ENCODE measurements at places on chromosomes 2 and 18. TPM values are rescaled to one million over a fixed set of nuclear protein-coding genes. Genes with fewer than 3 reads are reported as not detected.

- DNase-seq, result no peak
Measured at GRCh38 chr2:113257516-113258264, 21.0 kb downstream of the PAX8 start.

Gene MSTN
- 0.41 TPM for total RNA-seq

Gene TRIB2
- 43.2 TPM for total RNA-seq

- no peak for DNase-seq
Measured at GRCh38 chr2:17646081-17646554, 105.6 kb downstream of the VSNL1 start.

- peak; percentile 80 for DNase-seq
Measured at GRCh38 chr2:23452853-23453420, 68.0 kb downstream of the KLHL29 start.

DNA sequence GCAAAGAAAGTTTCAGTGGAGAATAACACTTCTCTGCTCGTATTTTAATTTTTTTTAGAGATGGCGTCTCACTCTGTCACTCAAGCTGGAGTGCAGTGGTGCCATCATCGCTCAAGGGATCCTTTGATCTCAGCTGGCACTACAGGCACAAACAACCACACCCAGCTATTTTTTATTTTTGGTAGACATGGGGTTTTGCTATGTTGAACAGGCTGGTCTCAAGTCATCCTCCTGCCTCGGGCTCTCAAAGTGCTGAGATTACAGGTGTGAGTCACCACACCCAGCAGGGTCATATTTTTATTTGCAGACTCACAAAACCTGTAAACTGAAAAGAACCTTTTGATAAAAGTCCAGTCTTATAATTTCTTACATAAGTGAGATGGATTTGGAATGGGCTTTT is 2.6 kb downstream of the TRAK2 start:
- DNase-seq, result no peak

- DNase-seq, result no peak
Measured at GRCh38 chr2:134712736-134713135, 6.1 kb downstream of the TMEM163 start.

DNA sequence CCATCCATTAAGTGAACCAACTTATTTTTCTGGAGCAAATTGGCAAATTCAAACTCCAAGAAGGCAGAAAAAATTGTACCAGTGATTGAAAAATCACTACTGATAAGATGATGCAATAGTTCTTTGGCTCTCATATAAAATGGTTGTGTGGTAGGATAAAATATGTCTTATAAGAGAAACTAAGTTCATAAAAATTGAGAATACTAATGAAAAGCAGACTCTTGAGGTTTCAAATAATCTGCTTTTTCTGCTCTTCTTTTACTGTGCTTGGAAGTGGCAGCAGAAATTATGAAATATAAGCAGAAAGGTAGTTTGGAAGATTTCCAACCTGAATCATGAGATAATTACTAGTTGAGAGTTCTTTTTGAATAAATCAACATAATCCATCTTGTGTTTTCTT is 61.9 kb downstream of the PPP1R1C start:
- no peak for DNase-seq

Gene TMEM17
- 1.7 TPM for total RNA-seq

Gene GAL3ST2
- total RNA-seq, result not detected

DNA sequence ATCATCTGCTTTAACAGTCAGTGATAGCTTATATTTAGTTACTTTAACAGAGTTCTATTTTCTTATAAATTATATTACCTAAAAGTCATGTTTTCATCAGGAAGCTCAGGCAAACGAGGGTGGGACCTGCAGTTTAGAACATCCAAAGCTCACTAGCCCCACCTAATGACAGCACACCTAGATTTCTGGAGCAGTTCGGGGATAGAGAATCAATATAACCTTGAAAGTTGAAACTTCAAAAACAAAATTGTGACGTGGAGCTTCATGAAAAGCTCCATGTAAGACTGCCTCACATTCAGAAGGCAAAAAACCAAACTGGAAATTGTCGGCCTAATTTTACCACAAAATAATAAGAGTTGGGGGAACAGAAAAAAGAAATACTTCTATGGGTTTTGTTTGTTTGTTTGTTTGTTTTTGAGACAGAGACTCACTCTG is 185.9 kb upstream of the CCDC150 start:
- DNase-seq, result no peak

GRCh38 chr2:9741110-9741509 is 102.2 kb upstream of the TAF1B start:
- DNase-seq, result no peak

Gene B4GALT6
- total RNA-seq, result 7.8 TPM

Gene INO80B
- 41.8 TPM for total RNA-seq

Gene WNT10A
- total RNA-seq, result not detected

GRCh38 chr2:230793572-230794359 is 71.0 kb upstream of the ITM2C start:
- DNase-seq, result peak; percentile 92

Gene NYAP2
- not detected for total RNA-seq

DNA sequence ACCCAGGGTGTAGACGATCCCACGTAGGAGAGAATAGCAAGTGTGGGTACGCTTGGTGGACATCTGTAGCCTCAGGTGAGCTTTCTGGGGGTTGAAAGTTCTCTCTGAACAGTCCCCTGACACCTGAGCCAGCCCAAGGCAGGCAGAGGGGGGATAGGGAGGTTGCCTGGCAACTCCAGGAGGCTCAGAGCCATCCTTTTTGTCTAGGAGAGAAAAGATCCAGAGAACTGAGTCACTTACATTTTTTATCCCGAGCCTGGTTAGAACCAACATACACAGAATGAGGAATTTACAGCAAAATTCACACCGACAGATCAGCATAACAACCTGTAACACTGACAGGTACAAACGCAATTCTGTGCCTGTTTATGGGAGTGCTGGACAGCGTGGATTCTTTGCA is 113.2 kb downstream of the SH3BP4 start:
- no peak for DNase-seq

- DNase-seq, result no peak
Measured at GRCh38 chr2:105827351-105828096, 82.8 kb downstream of the NCK2 start.

DNA sequence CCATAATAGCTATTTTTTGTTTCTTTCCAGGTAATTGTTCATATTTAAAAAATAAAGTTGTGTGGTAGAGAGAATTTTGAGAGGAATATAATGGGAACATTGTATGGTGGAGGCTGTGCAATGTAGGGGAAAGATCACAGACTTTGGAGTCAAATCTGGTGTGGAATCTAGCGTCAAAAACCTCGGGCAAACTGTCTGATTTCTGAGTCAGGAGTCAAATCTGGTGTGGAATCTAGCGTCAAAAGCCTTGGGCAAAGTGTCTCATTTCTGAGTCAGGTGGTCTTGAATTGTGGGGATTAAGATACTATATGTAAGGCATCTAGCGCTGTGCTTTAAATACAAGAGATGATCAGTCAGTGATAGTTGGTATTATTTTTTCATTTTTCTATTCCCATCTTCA is 5.1 kb downstream of the PTPN4 start:
- no peak for DNase-seq

DNA sequence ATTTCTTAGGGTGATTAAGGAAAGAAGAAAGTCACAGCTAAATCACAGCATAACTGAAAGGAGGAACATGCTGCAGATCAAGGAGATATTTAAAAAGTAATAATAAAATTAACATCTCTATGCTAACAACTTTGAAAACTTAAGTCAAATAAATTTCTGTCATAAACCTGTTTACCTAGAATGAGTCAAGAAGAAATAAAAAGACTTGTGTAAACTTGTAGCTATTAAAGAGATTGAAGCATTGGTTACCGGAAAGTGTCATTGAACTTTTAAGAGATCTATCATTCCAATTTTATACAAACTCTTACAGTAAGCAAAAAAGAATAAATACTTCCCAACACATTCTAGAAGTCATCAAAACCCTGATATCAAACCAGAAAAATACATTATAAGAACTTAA is 520.1 kb upstream of the SYT4 start:
- no peak for DNase-seq

DNA sequence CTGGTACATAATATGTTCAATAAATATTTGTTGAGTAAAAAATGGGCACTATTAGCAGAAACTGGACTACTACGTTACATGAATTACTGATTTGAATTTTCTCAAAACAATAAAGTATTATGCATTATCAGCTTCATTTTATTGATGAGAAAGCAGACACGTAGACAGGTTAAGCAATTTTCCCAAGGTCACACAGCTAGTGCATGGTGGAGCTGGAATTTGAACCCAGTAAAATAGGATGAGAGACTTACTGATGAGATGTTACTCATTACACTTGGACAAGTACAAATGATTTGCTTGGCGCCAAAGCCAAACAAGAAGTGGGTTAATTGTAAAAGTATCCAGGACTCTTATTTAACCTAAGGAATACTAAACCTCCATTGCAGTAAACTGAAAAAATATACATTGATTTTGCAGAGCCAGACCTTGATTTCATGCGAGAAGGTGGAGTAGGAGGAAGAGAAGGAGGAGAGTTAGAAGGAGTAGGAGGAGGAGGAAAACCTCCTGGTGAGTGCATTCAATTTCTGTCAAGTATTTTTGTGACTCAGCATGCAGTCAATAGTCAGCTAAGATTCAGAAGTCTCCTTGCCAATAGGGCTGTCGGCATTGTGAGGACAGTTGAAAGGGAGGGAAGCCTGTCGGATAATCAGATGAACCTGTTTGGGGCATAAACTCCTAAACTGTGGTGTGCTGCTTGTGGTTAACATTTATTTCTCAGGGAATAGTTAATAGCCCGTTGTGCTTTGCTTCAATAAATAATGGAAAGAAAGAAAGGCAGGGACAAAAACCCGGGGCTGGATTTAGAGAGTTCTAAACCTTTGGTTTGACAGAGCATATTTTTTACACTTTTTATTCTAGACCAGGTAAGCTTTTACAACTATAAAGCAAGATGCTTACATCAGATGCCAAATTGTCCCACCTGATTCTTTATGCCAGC is 77.0 kb upstream of the TACR1 start:
- DNase-seq, result no peak

Gene STK17B
- total RNA-seq, result 9.0 TPM

- no peak for DNase-seq
Measured at GRCh38 chr18:36624451-36625167, 204.2 kb downstream of the TPGS2 start.

Gene LDAH
- total RNA-seq, result 7.6 TPM

DNA sequence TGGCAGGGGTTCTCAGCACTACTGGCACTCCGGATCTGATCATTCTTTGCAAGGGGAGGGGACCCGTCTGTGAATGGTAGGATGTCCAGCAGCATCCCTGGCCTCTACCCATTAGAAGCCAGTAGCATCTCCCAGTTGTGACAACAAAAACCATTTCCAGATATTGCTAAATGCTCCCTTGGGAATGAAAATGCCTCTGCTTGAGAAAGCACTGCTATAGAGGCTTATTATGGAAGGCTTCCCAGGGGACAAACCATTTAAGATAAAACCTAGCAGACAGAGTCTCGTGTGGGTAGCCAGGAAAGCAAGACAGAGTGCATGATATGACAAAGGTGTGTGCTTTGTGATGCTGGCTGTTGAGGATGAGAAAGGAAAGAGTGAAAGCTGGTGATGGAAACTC is 273.7 kb downstream of the TMX3 start:
- no peak for DNase-seq

DNA sequence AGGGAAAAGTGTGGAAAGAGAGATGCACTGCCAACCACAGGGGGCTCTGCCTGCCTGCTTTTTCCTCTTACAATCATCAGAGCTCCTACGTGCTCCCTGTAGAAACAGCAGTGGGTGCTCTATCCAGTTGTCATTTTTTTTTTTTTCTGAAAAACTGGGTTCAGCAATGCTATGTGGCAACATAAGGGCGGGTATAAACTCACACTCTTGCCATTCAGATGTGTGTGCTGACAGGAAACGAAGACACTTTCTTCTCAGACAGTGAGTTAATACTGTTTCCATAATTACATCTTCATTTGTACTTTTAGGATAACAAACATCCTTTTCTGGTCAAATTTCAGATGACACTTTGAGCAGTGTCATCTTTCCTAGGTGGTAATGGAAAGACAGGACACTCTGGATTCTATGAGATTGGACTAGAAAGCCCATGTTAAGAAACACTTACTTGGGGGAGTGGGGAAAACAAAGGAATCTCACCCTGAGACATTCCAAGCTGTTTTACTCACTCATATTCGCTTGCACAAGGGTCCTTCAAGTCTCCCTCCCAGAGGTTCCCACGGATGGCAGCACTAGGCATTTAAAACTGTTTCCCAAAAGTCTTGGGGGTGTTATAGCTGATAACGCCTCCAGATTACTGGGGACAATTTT is 41.3 kb downstream of the CCDC93 start:
- no peak for DNase-seq

DNA sequence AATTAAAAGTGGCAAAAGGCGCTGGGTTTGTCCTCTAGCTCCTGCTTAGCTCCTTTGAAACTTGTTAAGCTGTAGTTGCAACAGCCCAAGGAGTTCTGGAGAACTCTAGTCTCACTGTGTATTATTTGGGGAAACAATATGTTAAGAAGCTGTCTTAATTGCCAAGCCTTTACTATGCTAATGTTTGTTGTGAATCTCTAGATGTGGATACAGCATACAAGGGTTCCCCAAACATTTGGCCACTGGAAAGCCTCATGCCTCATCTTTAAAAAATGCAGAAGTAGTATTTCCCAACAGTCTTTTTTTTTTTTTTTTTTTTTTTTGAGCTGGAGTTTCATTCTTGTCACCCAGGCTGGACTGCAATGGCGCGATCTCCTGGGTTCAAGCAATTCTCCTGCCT is 236.7 kb downstream of the PRKCE start:
- no peak for DNase-seq

- DNase-seq, result peak; percentile 71
Measured at GRCh38 chr2:242085941-242086621, 216.6 kb downstream of the RTP5 start.

- DNase-seq, result no peak
Measured at GRCh38 chr18:2884706-2885285, 38.0 kb downstream of the EMILIN2 start.
